Activated CD4-positive, CD25-positive, alpha-beta regulatory T cell treated with anti-CD3 and anti-CD28 coated beads, Interleukin-2, amount 50 U/mL, for 24 hours (primary cell): ENCODE measurements at places on chromosomes 7 and 10.

GRCh38 chr7:124250297-124251034 is 217.6 kb upstream of the TMEM229A start:
- no peak for ATAC-seq

GRCh38 chr10:35885076-35885475 is 243.0 kb upstream of the FZD8 start:
- ATAC-seq, result no peak

DNA sequence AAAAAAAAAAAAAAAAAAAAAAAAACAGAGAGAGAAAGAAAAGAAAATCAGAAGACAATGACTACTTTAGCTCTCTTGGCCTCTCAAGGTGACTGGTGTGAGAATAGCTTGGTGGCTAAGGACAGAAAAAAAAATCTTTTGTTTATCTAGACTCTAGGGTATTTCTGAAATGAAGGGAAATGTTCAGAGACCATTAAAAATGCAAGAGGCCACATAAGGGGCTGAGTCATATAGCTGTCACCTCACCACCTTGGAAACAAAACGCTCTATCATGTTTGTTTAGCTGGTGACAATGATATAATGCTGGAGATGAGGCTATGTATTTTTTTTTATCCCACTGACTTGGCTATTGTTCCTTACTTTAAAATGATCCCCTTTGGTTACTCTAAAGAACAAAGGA is 287.0 kb upstream of the CDC14C start:
- no peak for ATAC-seq

- no peak for ATAC-seq
These were observed 15.7 kb downstream of the SEPTIN7 start for GRCh38 chr7:35816514-35816913.

GRCh38 chr7:95011995-95012394 is 104.6 kb downstream of the PPP1R9A start:
- no peak for ATAC-seq

DNA sequence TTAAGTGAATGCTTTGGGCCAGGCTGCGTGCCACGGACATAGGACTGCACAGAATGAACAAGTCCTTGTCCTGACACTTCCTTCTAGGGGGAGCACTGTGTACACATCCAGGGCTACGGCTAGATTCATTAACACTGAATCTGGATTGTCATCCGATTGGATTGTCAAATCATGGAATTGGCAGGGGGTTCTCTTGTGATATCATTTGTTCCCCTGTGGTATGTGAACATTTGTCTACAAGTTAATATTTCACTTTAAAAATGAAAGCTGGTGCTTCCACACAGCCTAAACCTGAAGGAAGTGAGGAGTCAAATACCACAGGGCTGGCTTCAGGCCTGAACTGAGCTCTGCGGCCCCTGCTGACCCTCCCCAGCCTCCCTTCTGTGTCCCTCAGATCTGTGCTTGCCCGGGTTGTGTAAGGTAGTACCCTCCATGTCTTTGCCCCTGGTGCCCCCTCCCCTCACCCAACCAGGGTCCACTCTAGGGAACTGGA is 75.6 kb downstream of the SNX10 start:
- no peak for ATAC-seq

DNA sequence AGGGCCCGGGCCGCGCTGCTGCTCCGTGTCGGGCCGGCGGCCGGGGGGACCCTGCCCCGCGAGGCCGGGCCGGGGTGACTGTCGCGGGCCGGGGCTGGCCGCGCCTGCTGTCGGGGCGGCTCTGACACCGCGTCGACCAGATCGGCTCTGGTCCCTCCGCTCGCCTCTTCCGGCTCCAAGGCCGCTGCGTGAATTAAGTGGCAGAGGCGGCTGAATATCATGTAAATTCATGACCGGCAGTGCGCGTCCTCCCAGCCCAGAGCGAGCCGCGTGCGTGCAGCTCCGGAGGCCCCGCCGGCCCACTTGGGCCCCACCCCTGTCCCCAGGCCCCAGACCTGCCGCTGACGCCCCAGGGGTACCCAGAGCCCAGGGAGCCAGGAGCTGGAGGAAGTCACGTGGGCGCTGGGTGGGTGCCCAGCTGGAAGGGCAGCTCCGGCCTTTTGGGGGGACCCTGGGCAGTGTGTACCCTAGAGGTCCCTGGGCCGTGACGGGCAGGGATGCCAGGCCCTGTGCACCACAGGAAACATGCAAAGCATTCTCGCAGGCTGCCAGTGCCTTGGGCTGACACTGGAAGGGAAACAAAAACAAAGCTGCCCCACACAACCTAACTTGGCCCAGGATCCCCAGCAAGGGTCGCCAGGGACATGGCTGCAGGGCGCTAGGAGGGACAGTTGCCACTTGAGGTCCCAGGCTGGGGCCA is 584.0 kb upstream of the MKI67 start:
- no peak for ATAC-seq

- ATAC-seq, result no peak
These were observed 1.5 kb upstream of the SHH start for GRCh38 chr7:155813546-155814315.

DNA sequence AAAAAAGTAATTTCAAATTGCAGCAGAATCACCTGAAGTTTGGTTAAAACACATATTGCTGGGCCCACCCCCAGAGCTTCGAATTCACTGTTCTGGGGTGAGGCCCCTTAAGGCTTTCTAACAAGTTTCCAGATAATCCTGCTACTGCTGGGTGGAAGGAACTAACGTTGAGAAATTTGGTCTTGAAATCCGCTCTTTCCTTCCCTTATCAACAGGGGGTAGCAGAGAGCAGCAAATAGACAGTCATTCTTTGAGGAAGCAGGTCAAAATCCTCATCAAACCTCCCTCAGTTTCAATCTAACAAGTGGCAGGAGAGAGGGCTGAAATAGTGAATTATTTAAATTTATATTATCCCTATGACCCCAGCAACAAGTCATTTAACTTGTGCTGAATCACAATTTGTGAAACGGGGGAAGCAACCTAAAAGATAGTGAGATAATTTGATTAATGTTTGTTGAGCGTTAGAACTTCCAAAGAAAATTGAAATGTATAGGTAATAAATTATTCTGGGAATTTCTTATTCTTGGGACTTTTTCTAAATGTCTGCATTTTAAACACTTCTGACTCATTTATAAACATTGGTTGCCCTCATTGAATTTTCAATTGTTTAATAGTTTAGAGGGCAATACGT is 21.7 kb upstream of the MALSU1 start:
- no peak for ATAC-seq

DNA sequence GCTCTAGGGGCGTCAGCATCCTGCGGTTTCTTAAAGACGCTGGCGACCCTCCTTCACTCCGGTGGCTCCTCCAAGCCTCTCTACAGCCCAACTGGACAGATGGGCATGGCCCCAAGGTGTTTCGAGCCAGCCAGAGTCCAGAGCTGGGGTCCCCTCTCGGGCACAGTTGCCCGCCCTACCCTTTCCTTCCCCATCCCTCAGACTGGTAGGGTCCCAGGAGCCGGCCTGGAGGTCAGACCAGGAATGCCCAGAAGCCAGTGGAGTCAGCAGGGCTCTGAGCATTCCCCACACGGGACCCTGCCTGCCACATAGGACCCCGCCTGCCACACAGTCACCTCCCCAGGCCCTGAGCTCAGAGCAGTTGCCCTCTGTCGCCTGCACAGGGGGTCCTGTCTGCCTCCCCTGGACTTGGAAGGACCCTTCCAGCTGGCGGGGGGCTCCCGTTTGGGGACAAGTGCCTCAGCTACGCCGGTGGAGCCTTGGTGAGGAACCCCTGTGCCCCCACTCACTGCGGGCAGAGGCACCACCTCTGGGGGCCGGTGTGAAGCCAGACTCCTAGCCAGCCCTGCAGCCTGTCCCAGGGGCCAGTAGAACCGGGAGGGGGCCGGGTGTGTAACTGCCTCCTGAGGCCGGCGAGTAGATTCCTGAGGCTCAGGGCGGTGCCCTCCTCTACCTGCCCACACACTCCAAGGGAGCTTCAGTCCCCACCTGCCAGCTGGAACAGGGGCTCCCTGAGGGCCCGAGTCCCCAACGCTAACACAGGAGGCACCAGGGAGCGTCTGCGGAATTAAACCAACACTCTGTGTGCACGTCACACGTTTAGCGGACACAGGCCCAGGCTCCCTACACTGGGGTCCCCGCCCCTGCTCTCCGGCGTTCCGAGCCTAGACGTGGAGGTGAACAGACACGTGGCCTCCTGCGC is 19.4 kb upstream of the PDGFA start:
- ATAC-seq, result no peak

DNA sequence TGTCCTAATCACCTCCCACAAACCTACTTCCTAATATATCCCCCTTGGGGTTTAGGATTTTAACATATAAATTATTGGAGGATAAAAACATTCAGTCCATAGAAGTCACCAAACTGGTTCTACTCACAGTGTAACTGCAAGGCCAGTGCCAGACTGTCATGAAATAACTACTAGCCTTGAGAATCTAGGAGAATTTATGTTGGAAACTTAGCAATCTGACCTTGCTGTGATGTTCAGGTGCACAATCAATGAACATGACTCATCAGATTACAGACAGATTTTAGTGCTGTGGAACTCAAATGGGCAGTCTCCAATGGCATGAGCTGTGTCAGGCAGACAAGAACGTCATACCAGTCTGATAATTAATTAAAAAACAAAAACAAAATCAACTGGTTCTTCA is 571.4 kb upstream of the IGFBP3 start:
- no peak for ATAC-seq

- no peak for ATAC-seq
These were observed 253.5 kb downstream of the MAGI2 start for GRCh38 chr7:79199961-79200360.

DNA sequence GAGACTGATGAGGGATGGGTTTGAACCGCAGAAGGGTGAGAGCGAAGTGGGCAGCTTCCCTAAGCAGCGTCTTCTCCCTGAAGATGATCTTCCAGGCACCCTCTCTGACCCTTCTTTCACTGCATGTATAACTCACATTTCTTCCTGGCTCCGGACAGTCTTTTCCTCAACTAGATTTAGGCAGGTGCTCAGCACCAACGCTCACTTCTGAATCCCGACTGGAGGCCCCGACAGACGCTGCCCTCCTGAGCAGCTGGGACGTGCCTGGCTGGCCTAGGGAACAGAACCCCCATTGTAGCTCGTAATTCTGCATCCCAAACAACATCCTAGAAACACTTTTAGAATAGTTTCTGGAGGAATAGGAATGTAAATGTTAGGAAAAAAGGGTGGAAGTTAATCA is 206.6 kb downstream of the DIP2C start:
- no peak for ATAC-seq

- no peak for ATAC-seq
These were observed 1.2 kb downstream of the MNX1 start for GRCh38 chr7:157009170-157009777.

- no peak for ATAC-seq
These were observed 10.3 kb downstream of the CNTNAP2 start for GRCh38 chr7:146126767-146127509.

- no peak for ATAC-seq
These were observed 2.4 kb upstream of the PTN start for GRCh38 chr7:137345799-137346449.

DNA sequence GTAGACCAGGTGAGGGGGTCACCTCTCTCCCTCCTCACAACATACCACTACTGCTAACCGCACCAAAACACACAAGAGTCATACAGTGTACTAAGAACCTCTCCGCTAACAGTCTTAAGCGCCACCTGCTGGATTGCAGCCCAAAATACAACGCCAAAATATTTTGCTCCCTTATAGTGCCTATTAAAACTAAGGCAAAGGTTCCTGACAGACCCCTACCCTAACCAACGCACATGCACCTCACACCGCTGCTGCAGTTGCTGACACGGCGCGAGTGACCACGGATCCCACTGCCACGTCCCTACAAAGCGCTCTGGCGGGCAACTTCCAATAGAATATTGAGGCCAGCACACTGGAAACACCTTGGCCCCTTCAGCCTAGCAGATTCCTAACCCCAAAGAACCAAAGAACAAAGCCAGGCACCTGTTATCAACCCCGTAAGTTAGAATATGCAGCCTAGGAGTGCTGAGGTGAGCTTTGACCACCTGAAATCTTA is 563.6 kb upstream of the SEMA3D start:
- ATAC-seq, result peak; percentile 25

DNA sequence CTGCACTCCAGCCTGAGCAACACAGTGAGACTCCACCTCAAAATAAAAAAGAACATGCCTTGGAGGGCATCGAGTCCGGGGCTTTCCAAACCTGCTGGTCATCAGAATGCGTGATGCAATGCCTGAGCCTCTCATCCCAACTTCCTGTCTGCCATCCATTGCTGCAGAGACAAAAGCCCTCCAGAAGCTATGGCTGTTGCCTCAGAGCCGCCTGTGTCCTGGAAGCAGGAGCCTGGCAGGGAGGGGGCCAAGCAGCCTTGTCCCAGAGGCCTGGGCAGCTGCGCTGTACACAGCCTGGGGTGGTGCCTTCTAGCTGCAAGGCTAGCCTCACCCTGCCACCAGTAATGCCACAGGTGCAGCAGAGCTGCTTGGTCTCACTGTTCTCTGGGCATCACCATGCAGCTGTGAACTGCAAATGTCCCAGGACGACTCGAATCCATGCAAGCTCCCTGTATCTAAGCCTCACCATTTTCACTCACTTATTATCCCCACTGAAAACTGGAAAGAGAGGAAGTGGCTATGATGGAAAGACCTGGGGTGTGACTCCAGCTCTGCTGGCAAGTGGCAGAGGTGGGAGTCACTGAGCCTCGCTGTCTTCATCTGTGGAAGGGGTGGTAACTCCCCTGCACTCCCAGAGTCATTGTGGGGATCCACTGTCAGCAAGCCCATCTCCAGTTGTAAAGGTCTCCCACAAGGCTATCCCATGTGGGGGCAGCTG is 7.0 kb downstream of the ALOX5 start:
- no peak for ATAC-seq

GRCh38 chr10:133289761-133290160 is 13.1 kb upstream of the ADAM8 start:
- ATAC-seq, result no peak

DNA sequence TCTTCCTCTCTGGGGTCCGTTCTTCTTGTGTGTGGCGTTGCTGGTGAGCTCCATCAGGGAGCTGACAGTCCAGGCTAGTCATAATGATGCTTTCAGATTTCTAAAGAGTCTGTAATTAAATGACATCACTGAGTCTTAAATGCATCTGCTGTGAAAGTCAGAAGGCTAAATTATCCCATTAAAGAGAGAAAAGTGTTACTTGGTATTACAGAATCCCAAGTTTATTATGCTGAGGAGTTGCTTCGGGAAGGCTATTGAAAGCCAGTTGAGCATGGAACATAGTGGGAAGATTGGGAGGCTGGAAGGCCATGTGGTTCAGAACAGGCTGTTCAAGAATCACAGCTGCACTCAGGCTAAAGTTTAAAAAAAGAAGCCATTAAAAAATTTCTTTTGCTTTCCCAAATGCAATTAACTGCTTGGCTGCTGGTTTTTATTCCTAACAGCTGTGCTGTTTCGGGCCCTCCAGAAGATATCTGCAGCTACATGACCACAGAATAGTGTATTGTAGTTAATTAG is 342.6 kb upstream of the LRGUK start:
- no peak for ATAC-seq

GRCh38 chr7:106243893-106244292 is 40.9 kb downstream of the NAMPT start:
- ATAC-seq, result no peak

DNA sequence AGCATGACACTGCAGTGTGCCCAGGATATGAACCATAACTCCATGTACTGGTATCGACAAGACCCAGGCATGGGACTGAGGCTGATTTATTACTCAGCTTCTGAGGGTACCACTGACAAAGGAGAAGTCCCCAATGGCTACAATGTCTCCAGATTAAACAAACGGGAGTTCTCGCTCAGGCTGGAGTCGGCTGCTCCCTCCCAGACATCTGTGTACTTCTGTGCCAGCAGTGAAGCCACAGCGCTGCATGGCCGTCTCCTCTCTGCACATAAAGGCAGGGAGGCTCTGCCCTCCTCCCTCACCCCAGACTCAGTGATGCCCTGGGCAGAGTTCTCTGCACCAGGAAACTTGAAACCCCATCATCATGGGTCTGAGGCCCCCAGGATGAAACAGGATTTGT is 70.7 kb upstream of the PRSS58 start:
- no peak for ATAC-seq

GRCh38 chr10:80612261-80612660 is 74.6 kb downstream of the SH2D4B start:
- ATAC-seq, result no peak
